Left ventricle myocardium inferior (tissue), 1 donor: ENCODE measurements at places on chromosomes 1 and 21. TPM values are rescaled to one million over a fixed set of nuclear protein-coding genes. Genes with fewer than 3 reads are reported as not detected.
A peak's percentile ranks its signal among the peaks of the same experiment; 100 is the strongest.

DNA sequence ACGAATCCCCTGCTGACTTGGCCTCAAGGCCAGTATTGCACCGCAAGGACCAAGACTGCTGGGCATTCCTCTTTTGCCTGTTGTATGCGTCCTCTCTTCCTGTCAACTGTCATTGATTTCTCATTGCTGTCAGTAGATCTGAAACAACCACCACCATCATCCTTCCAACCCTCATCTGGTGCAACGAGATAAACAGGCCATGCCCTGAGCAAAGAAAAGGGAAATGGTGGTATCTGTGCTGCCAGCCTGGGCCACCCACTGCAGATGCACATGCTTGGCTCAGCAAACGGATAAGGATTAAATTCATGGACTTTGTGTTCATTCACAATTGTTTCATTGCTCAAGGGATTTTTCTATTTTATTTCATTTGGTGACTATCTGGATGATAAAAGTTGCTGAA, 13.6 kb downstream of the OXCT2 start:
- no peak overlapping the region for H3K4me3 ChIP-seq
- H3K4me1 ChIP-seq = peaks cover 10% of the 10 kb centered on the region
- peaks cover 74% of the 10 kb centered on the region for H3K36me3 ChIP-seq
- no peaks in the 10 kb centered on the region for H3K27me3 ChIP-seq
- DNase-seq = no peak

DNA sequence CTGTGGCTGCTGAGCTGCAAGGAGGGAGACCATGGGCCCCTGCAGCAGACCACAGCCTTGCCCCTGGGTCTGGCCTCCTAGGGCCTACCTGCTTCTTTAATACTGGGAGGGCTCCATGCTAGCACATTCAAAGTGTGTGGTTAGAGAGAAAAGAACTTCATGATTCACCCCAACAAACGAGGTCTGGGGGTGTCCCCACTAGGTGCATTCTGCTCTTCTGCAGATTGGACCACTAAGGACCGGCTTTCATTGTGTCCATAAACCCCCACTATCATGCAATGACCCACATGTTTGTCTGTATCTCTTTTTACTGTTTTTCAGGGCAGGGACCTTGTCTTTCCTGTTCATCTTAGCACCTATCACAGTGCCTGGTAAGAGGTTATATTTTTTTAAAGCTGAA, 185.4 kb downstream of the OMA1 start:
- no peak overlapping the region for H3K27ac ChIP-seq
- no peak overlapping the region for H3K4me3 ChIP-seq
- H3K4me1 ChIP-seq = peaks cover 7% of the 10 kb centered on the region
- H3K36me3 ChIP-seq = no peaks in the 10 kb centered on the region
- peaks cover 2% of the 10 kb centered on the region for H3K27me3 ChIP-seq
- no peak for DNase-seq

- no peak for DNase-seq
- H3K4me1 ChIP-seq = peaks cover 89% of the 10 kb centered on the region
- H3K27ac ChIP-seq = no peak overlapping the region
- no peaks in the 10 kb centered on the region for H3K27me3 ChIP-seq
Measured at GRCh38 chr1:89901957-89902669, 81.3 kb downstream of the LRRC8D start.

- peaks cover 14% of the 10 kb centered on the region for H3K4me1 ChIP-seq
- DNase-seq = no peak
- H3K27me3 ChIP-seq = no peaks in the 10 kb centered on the region
Measured at GRCh38 chr1:211386921-211387320, 60.3 kb downstream of the TRAF5 start.

GRCh38 chr1:85849660-85850059, 141.4 kb upstream of the ZNHIT6 start:
- no peak overlapping the region for H3K4me3 ChIP-seq
- no peaks in the 10 kb centered on the region for H3K36me3 ChIP-seq
- H3K27ac ChIP-seq = no peak overlapping the region
- H3K27me3 ChIP-seq = no peaks in the 10 kb centered on the region

GRCh38 chr1:167273027-167273800, 52.5 kb downstream of the POU2F1 start:
- no peaks in the 10 kb centered on the region for H3K36me3 ChIP-seq
- H3K4me1 ChIP-seq = peaks cover 54% of the 10 kb centered on the region
- no peak for DNase-seq
- H3K27ac ChIP-seq = no peak overlapping the region

Gene RNU1-1
- 6,072 TPM for total RNA-seq

DNA sequence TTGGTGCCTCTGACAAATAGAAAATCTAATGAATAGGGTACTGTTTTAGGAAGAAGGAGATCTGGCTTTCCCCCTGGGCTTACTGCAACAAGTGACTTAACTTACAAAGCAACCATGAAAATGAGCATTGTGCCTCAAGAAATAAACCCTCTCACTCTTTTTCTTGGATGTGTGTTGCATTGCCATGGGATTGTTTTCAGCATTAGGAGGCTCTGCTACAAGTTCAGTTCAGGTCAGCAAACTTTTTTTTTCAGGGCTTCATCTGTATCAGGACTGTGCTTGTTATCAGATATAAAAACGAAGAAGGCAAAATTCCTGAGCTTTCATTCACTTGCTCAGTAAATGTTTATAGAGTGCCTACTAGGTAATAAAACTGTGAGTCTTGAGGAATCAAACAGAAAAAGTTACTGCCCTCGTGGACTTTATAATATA, 37.8 kb upstream of the DOCK7 start:
- no peak overlapping the region for H3K4me3 ChIP-seq
- H3K27ac ChIP-seq = peak overlapping the region; percentile 21
- no peaks in the 10 kb centered on the region for H3K36me3 ChIP-seq
- peaks cover 31% of the 10 kb centered on the region for H3K4me1 ChIP-seq
- DNase-seq = no peak
- peaks cover 26% of the 10 kb centered on the region for H3K27me3 ChIP-seq

Gene OR2G6
- total RNA-seq = not detected

DNA sequence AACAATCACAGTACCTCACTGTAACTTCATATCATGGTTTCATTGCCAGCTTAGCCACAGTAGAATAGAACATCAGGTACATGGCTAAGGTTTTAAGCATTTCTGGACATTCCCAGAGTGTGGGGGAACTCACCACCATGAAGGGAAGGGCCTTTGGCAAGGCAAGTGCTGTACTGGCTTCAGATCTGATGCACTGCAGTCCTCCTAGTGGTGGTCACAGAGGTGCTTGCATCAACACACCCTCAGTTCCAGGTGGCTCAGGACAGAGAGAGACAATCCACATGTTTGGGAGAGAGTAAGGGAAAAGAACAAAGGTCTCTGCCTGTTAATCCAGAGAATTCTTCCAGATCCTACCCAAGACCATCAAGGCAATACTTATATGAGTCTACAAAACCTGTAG, 528.4 kb upstream of the RGS18 start:
- DNase-seq = no peak
- no peaks in the 10 kb centered on the region for H3K4me1 ChIP-seq
- H3K27ac ChIP-seq = no peak overlapping the region
- H3K36me3 ChIP-seq = no peaks in the 10 kb centered on the region

GRCh38 chr1:86538775-86539174, 8.1 kb upstream of the CLCA4 start:
- peaks cover 17% of the 10 kb centered on the region for H3K27me3 ChIP-seq
- H3K4me1 ChIP-seq = no peaks in the 10 kb centered on the region
- DNase-seq = no peak
- H3K27ac ChIP-seq = no peak overlapping the region
